Motor neuron (in vitro differentiated cells): ENCODE measurements at places on chromosomes 2 and 18.
A peak's percentile ranks its signal among the peaks of the same experiment; 100 is the strongest.

DNA sequence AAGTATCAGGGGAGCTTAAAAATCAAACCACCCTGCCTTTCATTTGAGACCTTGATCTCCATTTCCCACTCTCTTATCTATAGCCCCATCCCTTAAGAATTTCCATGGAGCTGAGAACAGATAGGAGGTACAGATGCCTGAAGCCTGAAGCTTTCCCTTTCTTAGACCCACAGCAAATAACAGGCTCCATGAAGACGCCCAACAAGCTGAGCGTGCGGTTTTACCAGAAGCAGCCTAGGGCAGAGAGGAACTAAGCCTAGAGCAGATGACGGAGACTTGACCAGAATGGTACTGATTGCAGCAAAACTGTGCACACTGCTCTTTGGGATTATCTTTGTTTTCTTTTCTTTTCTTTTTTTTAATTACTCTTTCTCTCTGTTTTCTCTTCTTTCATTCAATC lies 1.7 kb upstream of the ERBB4 start:
- ATAC-seq, result no peak

- ATAC-seq, result peak; percentile 62
Observed at GRCh38 chr2:10193851-10194820, 71.6 kb downstream of the RRM2 start.

GRCh38 chr2:229713371-229714079 lies 830 bp downstream of the DNER start:
- peak; percentile 75 for ATAC-seq

DNA sequence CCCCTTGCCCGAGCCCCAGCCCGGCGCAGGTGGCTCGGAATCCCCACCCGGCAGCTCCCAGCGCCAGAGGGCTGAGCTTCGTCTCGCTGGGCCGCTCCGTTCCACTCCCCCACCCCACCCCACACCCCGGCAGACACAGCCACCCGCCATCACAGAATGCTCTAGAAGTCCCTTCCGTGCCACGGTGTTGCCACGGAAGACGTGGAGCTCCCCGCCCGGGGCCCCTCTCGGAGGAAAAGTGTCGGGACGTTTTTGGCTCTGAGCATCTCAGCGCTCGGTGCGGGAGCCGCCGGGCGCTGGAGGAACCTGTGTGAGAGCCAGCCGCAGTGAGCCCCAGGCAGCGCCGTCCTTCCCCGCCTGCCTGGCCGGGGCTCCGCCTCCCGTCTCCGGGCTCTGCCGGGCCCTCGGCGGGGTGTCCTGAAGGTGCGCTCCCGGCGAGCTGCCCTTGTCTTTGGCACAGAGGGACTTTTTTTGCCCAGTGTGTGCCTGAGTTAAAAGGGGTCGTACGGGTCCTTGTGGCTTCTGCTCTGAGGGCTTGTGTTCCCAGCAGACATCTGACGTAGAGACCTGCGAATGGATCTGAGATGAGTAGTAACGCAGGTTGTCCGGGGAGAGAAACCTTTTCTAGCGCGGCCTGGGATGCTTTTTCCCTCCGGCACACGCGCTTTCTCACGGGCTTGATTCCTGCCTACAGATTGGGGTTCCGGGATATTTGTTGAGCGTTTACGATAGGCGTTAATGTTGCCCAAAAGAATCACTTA lies 1.8 kb downstream of the ZCCHC2 start:
- ATAC-seq, result peak; percentile 3

DNA sequence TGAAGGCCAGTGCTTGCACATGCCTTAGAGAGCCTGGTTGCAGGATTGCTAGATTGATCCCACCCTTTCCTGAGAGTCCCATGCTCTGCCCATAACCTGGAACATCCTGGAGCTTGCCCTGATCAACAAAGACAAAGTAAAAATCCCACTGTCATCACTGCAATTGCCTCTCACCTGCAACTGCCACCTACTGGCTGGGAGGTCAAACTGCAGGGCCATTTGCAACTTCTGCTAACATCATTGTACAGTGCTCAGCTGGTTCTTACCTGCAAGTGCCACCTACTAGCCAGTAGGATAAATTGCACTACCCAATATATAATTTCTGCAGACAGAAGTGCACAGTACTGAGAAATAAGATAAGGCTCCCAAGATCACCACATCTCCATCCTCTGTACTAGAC lies 947.5 kb downstream of the CPS1 start:
- ATAC-seq, result no peak

GRCh38 chr18:51107598-51108305 lies 77.7 kb downstream of the SMAD4 start:
- no peak for ATAC-seq

GRCh38 chr2:77520641-77521547 lies 1.3 kb downstream of the LRRTM4 start:
- peak; percentile 21 for ATAC-seq
